ENCODE measurements at places on chromosomes 2 and 18.
A peak's percentile ranks its signal among the peaks of the same experiment; 100 is the strongest.

- no peak for DNase-seq
Observed at GRCh38 chr2:9106338-9107167, 100.1 kb upstream of the ASAP2 start.

DNA sequence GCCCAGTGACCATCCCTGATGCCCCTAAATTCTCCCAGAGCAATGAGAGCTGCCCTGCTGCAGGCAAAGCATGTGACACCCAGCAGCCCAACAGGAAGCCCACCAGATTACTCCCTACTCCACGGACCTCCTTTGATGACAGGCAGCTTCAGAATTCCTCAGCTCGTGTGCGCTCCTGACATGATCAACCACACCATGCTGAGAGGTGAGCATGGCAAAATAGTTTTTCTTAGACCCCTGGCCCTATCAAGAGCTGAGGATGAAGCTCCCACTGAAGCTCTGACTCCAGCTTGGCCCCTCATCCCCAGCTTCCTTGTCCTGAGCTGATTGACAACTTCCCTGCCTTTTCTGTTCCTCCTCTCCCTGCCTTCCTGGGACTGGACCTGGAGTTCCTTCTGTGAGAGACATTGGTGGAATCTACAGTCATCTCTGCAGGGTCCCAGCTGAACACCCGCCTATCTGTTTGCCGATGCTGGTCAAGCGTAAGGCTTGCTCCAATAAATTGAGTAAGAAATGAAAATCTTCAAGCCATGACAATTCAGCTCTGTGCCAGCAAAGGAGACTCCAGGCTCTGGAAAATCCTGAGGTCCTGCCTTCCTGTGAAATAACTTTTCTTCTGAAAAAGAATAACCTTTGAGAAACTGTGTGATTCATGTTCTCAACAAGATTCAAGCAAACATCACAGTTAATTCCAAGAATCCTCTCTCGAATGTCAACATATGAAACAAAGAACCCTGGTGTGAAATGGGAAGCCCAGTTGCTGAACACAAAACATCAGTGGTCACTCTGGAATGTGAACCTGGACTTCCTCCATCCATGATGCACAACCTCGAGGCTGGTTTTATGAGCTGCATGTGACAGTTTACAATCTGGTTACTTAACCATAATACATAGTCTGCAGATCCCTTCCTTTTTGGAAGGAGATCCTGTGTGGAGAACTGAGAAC lies 201.1 kb downstream of the SPP2 start:
- no peak for DNase-seq

DNA sequence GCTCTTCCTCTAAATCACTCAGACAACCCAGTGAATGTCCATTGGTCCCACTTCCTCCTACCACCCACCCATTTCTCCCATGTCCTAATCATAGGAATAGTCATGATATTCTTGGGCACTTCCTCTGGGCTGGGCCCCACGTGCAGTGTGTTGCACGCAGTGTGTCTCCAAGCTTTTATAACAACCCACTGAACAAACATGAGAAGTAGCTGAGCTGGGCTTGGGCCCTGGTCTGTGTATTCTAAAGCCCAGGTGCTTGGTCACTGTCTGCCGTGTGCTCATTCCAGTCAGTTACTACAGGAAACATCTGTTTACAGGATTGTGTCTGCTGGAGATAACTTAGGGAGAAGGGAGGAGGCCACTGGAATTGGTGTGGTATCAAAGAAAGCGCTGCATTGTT lies 64.2 kb upstream of the THOC1 start:
- no peak for DNase-seq

DNA sequence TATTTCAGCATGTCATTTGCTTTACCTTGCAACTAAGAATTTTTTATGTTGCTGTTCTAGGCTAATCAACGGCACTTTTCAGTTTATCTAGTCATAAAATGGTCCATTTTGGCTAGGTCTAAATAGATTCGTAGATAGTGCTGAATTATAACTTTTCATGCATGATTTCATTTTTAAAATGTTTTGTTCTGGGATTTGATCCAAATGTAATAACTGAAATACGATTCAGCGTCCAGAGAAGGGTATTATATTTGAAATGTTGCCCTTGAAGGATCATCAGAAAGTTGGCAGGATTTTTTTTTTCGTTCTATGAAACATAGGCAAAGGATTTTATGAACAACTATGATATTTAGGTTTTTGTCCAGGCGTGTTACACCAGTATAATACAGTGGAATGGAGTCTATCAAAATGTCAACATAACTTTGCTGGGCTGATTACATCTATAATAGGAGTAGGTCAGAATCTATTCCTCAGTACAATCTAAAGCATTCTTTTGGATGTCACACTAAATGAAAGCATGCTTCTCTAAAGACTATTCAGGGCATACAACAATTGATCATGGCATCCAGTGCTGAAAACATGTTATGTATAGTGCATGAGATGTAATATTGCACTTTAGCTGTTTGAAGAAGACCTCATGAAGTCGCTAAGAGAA lies 24.8 kb downstream of the TTC27 start:
- DNase-seq, result no peak

- no peak for DNase-seq
Observed at GRCh38 chr2:25229279-25230197, 61.2 kb upstream of the POMC start.

GRCh38 chr2:62304429-62305417 lies 108.8 kb downstream of the B3GNT2 start:
- peak; percentile 4 for DNase-seq

DNA sequence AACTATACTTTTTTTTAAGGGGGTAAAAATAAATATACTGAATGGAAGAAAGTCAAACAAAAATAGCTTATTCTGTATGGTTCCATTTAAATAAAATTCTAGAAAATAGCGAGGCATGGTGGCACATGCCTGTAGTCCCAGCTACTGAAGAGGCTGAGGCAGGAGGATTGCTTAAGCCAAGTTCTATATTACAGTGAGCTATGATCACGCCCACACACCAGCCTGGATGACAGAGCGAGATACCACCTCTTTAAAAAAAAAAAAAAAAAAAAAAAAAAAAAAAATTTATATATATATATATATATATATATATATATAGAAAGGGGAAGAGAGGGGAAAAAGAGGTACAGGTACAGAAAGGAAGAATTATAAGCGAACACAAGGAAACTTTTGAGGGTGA lies 77.7 kb downstream of the MEMO1 start:
- no peak for DNase-seq

DNA sequence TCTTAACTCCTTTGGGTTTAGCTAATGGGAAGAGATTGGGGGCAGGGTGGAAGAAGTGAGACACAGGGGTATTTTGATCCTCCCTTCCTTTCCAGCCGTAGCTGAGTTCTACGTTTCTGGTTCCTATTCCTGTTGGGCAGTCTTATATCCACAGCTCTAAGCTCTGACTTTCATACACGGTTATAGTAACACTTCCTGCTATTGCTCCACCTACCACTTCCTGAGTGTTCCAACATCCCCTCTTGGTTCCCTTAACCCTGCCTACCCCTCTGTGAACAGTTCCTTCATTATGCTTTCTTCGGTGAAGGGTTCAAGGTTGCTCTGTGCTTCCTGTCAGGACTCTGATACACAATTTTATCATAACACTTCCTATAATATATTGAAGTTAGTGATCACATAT lies 205.1 kb downstream of the DNAH7 start:
- no peak for DNase-seq

DNA sequence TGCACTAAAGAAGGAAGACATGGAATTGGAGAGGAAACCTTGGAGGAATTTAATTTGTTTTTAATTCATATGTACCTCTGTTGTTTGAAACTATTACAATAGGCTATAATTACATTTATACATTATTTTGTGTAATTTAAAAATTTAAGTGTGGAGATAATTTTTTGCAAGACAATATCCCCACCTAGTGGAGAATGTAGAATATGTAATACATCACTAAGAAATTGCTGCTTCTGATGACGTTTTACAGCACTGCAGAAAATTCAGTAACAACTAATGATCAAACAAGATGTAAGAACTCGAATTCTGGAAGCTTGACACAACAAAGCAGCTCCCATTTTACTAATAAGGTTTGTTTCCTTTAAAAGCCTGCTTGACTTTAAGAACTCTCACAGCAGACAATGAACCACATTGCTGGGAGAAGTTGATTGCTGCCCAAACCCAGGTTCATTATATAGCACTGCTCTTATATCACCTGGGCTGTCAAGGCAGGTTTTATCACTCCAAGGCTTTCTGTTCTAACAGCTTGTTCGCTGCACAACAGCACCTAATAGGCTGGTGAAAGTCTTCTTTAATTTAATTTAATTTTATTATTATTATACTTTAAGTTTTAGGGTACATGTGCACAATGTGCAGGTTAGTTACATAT lies 53.4 kb downstream of the THADA start:
- no peak for DNase-seq

GRCh38 chr2:142314164-142314563 lies 183.3 kb upstream of the LRP1B start:
- no peak for DNase-seq

- no peak for DNase-seq
Observed at GRCh38 chr2:68404164-68404563, 39.1 kb downstream of the PLEK start.

GRCh38 chr2:88005776-88006175 lies 10.6 kb downstream of the RNU2-63P start:
- no peak for DNase-seq

DNA sequence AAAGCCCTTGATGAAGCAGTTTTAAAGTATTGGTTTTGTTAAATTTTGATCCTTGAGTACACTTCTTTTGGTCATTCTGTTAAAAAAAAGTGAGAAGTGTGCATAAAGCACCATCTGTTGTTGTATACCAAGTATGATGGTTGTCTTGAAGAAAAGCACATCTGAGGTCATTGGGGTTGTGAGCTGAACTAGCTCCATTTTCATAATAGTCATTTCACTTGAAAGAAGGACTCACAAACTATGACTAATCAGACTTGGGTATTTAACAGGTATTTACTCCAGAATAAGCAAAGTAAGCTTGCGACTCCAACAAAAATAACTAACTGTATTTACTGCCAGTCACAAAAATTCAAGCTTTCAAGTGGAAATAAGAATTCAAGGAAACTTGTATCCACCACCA lies 35.1 kb downstream of the CHN1 start:
- no peak for DNase-seq
